Naive thymus-derived CD8-positive, alpha-beta T cell (primary cell): ENCODE measurements at places on chromosomes 6 and 20.

GRCh38 chr20:2617099-2617714 is 35.2 kb upstream of the NOP56 start:
- no peak for DNase-seq

DNA sequence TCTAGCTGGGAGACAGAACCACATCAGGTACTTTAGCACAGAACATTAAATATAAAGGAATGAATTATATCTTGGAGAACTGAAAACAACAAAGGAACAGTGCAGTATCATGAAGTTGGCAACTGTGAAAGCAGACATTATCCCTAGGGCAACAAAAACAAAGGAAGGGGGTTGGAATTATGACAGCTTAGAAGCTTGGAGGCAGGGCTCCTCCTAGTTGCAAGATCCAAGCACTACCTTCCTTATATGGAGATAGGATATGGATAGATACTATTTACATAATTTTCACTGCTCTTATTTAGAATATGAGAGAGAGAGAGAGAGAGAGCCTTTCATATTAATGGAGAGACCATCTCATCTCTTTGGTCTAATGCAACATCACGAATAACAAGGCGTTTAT is 27.0 kb downstream of the TMEM14A start:
- no peak for DNase-seq

DNA sequence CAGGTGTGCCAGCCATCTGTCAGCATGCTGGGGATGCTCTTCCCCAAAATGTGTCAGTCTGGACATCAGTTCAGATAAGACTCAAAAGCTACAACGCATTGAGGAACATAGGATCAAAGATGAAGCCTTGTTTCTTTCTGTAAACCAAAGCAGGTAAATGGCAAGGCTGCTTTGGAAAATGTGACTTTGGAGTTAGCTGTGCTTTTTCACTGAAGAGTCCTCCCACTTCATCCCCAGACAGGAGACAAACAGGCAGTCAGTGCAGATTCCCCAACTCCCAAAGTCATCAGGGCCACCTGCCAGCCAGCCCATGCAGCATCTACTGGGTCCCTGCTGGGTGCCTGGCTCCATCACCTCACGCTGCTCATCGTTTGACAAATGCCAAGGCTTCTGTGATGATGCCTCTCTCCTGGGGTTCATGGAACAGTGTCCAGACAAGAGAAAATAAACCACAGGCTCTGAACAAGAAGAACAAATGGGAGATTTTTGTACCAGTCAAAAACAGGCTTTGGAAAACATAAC is 205.0 kb upstream of the BTBD3 start:
- DNase-seq, result no peak

DNA sequence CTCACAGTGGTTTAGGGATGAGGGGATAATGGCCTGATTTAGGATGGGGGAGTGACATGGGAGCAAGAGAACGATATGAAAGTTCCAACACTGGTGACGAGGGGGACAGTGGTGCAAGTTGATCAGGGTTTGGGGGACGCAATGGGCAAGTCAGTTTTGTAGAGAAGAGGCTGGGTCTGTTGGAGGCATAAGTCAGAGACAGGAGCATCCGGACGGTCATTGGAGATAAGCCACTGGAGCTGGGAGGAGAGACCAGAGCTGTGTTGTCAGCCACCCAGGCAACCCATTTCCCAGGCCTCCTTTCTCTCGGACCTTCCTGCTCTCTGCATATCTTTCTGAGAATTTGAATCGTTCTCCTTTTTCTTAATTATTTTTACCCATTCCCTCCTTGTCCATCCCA is 9.5 kb downstream of the DNPH1 start:
- no peak for DNase-seq

GRCh38 chr20:47113362-47114109 is 218.9 kb downstream of the EYA2 start:
- DNase-seq, result no peak

DNA sequence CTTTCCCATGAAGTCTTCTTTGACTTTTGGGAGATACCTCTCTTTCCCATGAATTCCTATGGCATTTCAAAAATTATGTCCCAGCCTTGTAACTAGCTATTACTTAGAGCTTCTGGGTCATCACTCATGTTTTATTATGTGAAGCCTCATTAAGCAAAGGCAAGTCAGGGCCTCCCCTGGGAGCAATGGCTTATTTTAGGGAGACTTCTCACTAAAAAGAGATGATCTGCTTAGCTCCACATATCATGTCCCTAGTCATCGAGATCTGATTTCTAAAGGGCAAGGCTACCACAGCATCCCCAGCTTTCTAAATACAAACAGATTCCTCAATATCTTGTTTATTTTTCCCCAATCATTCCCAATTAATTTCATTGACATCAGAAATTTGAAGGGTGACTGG is 154.0 kb upstream of the MANEA start:
- DNase-seq, result no peak

GRCh38 chr6:8268606-8269005 is 166.3 kb upstream of the EEF1E1 start:
- DNase-seq, result no peak
